Activated CD4-positive, alpha-beta memory T cell treated with anti-CD3 and anti-CD28 coated beads, Interleukin-2, amount 10 ng/mL, durations not matched to agents 7 days and 5 days (primary cell): ENCODE measurements at places on chromosomes 2 and 18. TPM values are rescaled to one million over a fixed set of nuclear protein-coding genes. Genes with fewer than 3 reads are reported as not detected.
A peak's percentile ranks its signal among the peaks of the same experiment; 100 is the strongest.

The MTCL1 gene
- total RNA-seq: 0.75 TPM

The ILKAP gene
- 50.8 TPM for total RNA-seq

The RESP18 gene
- not detected for total RNA-seq

The ATP8B1 gene
- total RNA-seq: not detected

The AFF3 gene
- 0.03 TPM for total RNA-seq

The SCN9A gene
- total RNA-seq: 0.15 TPM

The INPP5D gene
- total RNA-seq: 163 TPM

DNA sequence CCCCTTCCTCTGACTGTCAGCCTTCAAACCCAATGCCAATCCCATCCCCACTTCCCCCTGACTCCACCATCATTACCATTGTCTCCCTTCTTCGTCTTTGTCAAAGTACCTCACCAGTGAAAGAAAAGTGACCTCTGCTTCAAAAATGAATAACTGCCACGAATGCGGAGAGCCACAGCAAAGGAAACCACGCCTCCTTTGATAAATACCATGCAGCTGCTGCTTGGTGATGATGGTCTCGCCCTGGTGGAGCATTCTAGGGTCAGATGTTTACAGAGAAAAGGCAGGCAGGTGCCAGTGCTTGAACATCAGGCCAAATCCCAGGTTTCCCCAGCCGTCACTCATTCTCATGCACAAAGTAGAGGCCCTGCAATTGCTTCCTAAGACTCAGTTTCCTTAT, 162.2 kb downstream of the BCL11A start:
- no peaks in the 10 kb centered on the region for H3K4me1 ChIP-seq
- no peak for DNase-seq
- no peak overlapping the region for H3K27ac ChIP-seq
- peaks cover 5% of the 10 kb centered on the region for H3K27me3 ChIP-seq
- H3K36me3 ChIP-seq: no peaks in the 10 kb centered on the region

GRCh38 chr2:28986429-28986828, 5.3 kb downstream of the TOGARAM2 start:
- H3K27ac ChIP-seq: no peak overlapping the region
- no peaks in the 10 kb centered on the region for H3K27me3 ChIP-seq
- H3K4me3 ChIP-seq: no peak overlapping the region
- no peak for DNase-seq
- no peaks in the 10 kb centered on the region for H3K4me1 ChIP-seq

GRCh38 chr2:9474361-9475057, at the start of gene IAH1:
TSS of gene IAH1 (plus strand) at chr2:9474551. CDS start at chr2:9474567, 16 bp downstream.
- H3K4me3 ChIP-seq: peak within 1 kb of the TSS; percentile 79
- peaks cover 53% of the 10 kb centered on the region for H3K4me1 ChIP-seq
- H3K27me3 ChIP-seq: no peaks in the 10 kb centered on the region

DNA sequence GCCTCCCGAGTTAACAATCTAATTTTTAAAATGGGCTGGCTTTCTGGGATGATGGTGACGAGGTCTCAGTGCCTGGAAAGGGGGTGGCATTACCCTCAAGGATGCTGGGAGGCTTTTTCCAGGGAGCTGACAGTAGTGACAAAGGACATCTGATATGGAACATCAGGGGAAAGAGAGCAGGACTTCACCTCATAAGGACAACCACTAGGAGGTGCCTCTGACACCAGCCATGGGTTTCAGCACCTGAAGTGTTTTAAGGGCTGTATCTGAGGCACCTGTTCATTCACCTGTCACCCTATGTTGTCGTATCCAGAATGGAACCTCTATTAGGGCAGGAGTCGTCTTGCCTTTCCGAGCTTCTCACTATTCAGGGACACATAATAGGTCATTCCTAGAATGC, 10.8 kb downstream of the IL36B start:
- DNase-seq: no peak
- H3K27ac ChIP-seq: no peak overlapping the region

GRCh38 chr18:32037616-32038015, 19.0 kb downstream of the RNF125 start:
- no peaks in the 10 kb centered on the region for H3K27me3 ChIP-seq
- no peak for DNase-seq
- peaks cover 89% of the 10 kb centered on the region for H3K36me3 ChIP-seq
- peaks cover 78% of the 10 kb centered on the region for H3K4me1 ChIP-seq
- H3K27ac ChIP-seq: no peak overlapping the region
